ENCODE measurements at places on chromosomes 5 and 9. TPM values are rescaled to one million over a fixed set of nuclear protein-coding genes. Genes with fewer than 3 reads are reported as not detected.

Gene ENTPD2
- polyA plus RNA-seq, result 0.52 TPM

Gene TAF1L
- polyA plus RNA-seq, result not detected

Gene WDR31
- 2.3 TPM for polyA plus RNA-seq

Gene PCDHGA3
- not detected for polyA plus RNA-seq

Gene ANKH
- 12.9 TPM for polyA plus RNA-seq

Gene FBXW5
- polyA plus RNA-seq, result 23.0 TPM

- no peak for DNase-seq
Observed at GRCh38 chr5:68283766-68284165, 68.2 kb downstream of the PIK3R1 start.

DNA sequence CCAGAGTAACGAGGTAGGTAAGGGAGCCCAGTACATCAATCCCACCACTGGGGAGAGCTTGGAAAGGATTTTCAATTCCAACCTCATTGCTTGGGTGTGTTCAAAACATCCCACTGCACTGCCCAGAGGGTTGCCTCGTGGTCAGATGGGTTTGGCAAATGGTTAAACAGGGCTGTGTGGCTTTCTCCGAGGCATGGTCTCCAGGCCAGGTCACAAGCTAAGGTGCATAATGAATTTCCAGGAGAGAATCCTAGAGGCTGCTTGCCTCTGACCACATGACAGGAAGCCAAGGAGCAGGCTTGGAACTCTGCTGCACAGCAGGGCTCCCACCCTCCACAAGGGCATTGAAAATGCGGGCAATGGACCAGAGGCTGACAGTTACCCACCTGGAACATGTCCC is 51.6 kb downstream of the DAP start:
- DNase-seq, result no peak

DNA sequence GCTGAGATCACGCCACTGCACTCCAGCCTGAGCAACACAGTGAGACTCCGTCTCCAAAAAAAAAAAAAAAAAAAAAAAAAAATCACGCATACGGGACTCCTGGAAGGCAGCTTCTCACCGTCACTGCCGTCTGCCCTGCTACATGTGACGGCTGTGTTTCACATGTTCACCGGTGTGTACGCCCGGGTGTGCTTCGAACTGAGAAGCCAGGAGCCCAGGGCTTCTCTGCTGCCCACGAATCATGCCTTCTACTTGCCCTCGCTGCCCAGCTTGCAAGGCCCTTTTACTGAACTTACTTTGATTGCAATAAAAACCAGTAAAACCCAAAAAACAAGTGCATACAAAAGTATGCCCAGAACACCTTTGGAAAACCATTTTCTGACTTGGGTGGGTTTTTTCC is 5.8 kb upstream of the NKD2 start:
- no peak for DNase-seq

- DNase-seq, result no peak
Observed at GRCh38 chr9:120693700-120694008, 20.6 kb downstream of the MEGF9 start.

DNA sequence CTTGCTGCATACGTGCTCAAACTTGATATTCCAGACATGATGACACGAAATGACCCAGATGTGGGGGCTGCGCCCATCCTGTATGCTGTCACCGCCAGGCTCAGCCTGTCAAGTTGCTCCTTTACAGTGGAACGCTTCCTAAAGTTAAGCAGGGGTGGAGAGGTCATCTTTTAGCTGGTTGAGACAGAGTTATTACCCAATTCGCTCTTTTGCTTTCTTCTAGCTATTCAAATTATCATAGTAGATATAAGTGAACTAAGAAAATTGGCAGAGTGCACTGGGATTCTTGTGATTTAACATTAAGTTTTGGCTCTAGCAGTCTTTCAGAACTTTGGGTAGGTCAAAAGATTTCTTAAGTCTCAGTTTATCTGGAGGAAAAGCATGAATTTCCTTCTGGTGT is 69.8 kb upstream of the BASP1 start:
- DNase-seq, result no peak

DNA sequence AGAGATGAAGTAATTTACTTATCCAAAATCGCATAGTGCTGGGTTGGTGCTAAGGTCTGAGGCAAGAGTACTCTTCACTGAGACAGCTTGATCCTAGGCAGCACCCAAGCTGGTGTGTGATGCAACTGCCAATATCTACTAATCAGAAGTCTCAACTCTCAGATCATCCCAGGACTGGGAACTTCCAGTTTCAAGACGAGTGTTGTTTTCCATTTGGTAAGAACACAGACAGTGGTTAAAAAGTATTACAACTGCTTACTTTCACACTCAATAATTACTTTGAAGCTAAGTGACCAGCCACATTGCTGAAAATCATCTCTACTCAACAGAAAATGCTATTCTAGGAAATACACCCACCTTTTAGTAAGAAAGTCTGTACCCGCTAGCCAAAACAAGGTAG is 45.3 kb downstream of the FBXW11 start:
- DNase-seq, result no peak

GRCh38 chr5:5738797-5739489 is 316.5 kb downstream of the ICE1 start:
- DNase-seq, result no peak

- DNase-seq, result no peak
Observed at GRCh38 chr9:14780251-14780650, 57.7 kb upstream of the CER1 start.

DNA sequence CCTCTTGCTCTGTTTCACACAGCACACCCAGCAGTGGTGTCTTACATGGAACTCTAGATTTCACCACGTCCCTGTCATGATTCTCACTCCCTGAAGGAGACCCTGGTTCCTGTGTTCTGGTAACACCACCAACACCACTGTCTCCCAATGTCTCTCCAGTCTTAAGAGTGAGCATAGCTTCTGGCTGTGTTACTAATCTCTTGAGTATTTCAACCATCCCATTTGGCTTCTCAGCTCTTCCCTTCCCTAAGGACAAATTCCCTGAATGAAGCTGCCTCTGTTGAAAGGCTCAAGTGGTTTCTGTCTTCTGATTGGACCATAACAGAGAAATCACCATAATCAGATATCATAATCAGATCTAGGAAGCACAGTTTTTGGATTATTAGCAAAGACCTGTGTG is 311.8 kb downstream of the DNAH5 start:
- no peak for DNase-seq

DNA sequence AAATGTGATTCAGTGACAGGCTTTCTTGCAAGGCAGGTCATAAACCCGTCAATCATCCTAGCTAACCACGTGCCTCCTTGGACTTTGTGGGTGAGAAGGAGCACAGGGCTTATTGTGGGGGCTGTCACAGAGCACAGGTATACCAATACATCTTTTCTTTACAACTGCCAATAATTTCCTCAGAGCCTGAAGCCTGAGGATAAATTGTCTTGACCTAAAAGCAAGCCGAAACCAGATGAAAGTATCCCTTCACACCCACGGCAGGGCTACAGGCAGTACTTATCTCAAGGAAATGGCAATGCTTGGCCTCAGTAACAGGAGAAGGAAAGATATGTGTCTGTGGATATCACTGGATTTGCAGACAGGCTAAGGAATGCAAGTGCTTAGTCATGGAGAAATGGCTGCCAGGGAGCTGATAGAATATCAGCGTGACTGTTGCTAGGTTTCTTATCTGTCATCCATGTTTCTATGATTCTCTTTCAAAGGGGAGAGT is 90.3 kb upstream of the ZNF366 start:
- no peak for DNase-seq
